SK-N-SH (cell line): ENCODE measurements at places on chromosomes 4 and X.

DNA sequence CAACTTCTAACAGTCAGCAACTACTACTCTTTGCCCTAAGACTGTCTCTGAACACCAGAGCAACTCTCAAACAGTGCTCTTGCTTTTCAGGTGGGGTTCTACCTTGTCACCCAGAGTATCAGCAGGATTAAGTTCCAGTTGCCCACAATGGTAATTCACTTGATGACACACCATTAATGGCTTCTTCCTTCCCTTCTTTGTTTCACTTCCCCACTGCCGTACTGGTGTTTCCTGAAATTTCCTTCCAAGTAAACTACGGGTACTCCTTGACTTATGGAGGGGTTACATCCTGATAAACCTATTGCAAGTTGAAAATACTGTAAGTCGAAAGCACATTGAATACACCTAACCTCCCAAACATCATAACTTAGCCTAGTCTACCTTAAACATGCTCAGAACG lies 36.6 kb upstream of the PDK3 start:
- no peak for DNase-seq

DNA sequence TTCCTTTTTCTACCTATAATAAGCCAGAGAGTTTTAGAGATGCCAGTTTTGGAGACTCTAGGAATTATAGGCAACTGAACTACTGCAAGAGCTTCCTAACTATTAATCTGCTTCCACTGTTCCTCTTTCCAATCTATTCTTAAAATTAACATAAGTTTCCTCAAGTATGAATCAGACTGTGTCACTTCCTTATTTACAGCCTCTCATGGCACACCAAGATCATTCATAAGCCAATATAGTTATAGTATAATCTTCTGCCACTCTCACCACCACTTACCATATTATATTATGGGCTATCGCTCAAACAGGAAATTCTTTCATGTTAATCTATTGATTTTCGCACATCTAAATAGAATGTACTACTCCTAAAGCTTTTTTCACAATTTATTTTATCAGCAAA lies 383.5 kb downstream of the STPG2 start:
- DNase-seq = no peak

DNA sequence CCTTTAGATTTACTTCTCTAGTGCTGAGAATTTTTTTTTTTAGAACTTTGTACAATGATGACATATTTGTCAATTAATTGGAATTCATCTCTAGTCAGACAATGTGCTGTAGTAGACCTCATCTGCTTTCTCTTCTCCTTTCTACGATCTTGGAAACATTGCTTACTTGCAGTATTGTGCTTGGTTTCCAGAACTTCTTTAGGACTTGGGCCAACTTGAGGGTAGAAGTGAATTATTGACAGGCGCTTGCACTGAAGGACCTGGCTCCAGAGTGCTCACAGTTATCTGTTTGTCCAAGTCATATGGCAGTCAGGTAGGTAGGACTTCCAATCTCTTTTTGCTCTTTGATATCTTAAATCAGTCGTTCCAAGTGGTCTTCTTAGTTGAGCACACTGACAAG lies 39.6 kb downstream of the FNIP2 start:
- no peak for DNase-seq

DNA sequence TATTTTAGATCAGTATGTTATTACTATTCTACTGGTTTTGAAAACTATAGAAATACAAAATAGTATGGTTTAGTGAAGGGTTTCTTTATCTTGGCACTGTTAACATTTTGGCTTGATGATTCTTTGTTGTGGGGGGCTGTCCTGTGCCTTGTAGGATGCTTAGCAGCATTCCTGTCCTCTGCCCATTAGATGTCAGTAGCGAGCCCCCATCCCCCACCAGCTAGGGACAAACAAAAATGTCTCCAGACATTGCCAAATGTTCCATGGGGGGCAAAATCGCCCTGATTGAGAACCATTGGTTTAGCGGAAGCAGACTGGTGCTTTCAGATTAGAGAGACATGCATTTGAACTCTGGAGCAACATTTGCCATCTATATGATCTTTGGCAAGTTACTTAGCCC lies 23.3 kb downstream of the SPARCL1 start:
- DNase-seq = no peak

DNA sequence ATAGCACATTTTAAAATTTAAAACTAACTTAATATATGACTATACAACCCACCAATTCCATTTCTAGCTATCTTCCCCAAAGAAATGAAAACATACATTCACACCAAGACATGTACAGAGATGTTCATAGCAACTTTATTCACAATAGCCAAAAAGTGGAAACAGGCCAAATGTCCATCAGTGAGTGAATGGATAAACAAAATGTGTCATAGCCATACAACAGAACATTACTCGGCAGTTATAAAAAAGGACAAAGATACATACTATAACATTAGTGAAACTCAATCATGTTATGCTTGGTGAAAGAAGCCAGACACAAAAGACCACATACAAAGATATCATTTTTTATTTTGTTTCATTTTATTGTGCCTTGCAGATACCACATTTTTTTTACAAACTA lies 396.8 kb downstream of the PACRGL start:
- DNase-seq = no peak

DNA sequence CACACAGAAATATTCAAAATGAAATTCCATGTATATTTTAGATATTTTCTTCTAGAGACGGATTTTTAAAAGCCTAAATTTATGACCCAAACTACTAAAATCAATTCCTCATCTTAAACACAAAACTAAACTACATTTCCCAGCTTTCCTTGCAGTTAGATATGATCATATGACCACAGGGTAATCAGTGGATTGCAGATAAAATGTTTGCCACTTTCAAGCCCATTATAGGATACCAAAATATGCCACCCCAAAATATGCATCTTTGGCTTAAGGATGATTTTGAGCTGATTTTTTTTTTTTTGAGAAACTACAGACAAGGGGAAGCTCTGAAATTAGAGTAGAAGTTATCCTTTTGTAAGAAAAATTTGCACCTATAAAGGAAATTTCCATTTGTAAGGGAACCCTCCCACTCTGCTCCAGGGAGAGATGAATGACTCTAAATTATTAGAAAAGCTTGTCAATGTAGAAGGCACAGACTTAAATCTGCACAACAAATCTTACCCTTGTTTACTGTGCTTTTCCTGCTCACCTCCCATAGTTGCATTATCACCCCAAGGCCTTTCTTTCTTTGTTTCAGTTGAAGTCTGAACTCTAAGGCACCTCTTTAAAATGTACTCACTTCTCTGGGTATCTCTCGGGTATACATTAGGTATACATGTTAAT lies 503.0 kb downstream of the PDHA2 start:
- DNase-seq = no peak

DNA sequence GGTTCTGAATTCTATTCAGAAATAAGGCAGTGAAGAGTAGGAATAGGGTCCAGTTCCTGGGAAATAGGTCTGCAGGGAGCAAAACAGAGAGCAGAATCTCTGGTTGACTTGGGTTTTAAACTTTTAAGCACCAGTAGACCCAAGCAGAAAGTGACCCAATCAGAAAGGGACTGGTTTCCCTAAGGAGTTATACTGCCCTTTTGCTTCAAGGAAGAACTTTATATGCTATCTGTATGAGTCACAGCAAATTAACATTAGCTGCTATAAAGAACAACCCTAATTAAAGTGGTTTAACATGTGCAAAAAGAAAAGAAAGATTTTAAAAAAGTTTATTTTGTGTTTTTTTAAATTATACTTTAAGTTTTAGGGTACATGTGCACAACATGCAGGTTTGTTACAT lies 263.6 kb upstream of the EMCN start:
- DNase-seq = no peak

DNA sequence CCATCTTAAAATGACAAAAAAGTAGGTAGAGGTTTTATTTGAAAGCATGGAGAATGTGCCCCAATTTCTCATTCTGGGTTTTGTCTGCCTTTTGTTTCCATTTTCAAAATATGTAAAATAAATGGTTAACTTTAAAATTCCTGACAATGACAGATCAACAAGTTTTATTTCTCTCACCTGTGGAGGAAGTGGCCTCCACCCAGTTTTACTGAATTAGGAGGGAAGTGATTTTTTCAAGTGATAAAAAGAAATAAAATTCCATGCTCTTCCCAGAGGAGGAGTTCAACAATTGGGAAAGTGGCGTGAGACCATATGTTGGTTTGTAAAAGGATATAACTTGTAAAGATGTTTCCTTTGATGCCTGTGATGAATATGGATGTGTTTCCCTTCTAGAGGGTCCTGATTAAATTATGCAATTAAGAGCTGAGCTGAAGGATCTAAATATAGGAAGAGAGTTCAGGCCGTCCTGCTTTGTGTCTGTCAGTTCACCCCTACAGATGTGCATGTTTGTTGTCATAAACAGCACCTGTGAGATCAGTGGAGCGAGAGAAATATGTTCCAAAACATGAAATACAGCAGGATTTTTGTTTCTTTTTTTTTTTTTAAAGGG lies 19.5 kb downstream of the SMAD1 start:
- no peak for DNase-seq

GRCh38 chr4:145014365-145014764 lies 83.6 kb downstream of the ANAPC10 start:
- no peak for DNase-seq

DNA sequence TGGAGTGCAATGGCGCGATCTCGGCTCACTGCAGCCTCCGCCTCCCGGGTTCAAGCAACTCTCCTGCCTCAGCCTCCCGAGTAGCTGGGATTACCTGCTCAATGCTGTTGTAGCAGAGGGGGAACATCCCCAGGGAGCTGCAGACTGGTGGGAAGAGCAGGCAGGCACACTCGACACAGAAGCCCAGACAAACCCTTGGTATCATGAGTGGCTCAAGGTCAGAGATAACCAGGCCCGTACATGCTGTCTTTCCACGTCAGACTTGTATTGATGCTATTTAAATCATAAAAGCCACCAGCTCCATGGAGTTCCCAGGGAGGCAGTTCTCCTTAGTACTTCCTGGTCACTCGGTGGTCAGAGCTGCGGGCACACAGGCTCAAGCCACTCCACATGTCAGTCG lies 33.2 kb downstream of the TRIML2 start:
- no peak for DNase-seq

DNA sequence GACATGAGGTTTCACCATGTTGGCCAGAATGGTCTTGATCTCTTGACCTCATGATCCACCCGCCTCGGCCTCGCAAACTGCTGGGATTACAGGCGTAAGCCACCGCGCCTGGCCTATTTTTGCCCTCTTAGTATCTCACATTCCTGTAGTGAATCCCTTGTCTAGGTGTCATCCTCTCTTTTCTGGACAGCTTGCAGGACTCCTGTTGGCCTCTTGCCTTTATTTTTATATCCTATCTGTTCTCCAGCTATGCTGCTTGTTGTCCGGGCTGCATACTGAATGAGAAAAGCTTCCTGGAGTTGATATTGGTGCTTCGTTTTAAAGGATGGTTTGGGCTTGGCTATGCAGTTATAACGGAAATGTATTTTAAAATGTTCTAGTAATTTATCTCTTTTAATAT lies 148.6 kb downstream of the TLL1 start:
- DNase-seq = no peak

- DNase-seq = no peak
Measured at GRCh38 chr4:88630756-88631155, 38.5 kb downstream of the HERC3 start.

DNA sequence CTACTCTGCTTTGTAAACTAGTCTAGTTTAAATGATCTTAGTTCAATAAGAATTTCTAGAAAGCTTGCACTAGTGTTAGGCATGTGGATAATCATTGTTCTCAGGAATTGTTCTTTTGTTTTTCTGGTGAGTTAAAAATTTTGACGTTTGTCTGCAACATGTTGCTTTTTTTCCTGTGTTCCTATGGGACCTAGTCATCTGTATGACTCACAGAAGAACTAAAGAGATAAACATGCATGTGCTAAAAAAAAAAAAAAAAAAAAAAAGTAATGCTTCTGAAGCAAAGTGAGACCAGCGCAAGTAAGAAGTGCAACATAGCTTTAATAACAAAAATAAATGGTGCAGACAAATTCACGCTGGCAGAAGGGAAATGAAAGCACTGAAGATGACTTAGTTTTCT lies 471.2 kb downstream of the IQCM start:
- no peak for DNase-seq

DNA sequence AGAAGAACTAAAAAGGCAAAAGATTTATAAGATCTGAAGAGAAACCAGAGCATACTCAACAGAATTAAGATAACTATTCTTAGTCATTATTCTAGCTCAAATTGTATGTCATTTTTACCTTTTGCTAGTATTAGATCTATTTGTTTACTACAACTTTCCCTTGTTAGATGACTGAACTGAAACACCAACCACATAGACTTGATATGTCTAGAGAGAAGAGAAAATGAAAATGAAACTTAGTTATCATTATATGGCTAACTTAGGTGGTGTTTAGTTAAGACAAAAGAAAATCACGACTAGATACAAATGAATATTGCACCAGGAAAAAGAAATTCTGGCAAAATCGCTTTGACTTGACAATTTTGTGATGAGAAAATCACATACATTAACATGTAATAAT lies 690.8 kb downstream of the PCDH18 start:
- no peak for DNase-seq

DNA sequence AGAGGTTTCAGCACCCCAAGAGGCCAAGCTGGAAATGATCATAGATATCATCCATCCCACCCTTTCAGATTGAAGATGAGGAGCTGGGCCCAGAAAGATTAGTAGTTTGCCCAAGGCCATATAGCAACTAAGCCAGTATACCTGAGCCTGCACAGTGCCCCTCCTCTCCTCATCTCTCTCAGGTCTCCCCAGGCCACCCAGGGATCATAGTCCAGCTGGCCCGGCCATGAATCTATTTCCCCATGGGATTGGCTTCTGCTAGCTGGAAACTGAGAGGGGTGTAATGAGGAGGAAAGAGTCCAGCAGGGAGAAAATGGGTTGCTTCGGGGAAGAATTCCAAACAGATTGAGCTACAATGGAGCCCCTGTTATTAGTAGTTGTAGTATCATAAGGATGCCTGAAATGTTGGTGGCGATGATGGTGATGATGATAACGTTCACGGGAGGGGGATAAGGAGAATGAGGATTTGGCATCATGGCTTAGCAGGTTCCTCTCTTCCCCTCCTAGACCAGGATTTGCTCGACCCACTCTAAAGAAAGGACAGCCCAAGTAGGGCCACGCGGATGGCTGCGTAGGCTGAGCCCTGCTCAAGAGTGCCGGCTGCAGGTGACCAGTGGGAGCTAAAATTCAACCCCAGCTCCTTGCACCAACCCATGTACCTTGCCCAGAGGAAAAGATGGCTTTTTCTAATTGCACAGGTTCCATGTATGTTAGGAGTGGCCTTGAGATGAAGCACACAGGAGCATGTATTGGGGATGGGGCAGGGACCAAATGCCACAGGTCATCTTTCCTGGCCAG lies 117.8 kb upstream of the PJA1 start:
- DNase-seq = no peak
